ENCODE measurements at places on chromosomes 7 and 10.

DNA sequence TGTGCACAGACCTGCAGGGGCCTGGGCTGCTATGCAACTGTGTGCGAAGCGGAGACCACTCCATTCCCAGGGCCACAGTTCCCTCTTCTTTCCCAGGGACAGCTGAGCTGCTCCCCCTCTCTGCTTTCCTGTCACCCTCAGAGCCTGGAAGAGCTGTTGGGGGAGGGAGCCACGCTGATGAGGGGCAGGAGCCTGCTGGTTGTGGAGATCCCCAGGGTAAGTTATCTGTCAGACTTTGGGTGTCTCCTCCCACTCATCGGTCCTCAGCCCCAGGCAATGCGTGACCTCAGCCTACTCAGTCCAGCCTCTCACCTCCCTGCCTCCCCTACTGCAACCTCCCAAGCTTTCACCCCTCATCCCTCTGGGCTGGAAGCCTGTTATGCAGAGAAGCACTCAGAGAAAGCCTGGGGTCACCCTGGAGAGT lies 53.5 kb downstream of the ZNF467 start:
- DNase-seq: no peak

DNA sequence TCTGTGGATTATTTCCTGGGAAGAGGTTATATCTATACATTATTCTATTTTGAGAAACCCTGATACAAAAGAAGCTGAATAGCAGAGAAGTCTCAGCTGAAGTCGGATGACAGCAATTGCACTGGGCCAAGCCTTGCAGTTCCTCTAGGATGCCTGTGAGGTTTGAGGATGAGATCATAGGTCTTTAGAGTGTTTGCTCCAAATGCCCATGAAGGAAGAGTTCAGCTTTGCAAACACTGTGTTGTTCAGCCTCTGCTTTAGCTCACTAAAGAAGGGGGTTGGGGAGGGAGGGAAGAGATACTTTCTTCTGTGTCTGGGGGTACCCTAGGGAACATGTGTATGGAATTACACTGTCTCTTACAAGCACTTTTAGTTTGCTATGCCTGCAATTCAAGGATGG lies 282.5 kb upstream of the NRP1 start:
- DNase-seq: no peak

DNA sequence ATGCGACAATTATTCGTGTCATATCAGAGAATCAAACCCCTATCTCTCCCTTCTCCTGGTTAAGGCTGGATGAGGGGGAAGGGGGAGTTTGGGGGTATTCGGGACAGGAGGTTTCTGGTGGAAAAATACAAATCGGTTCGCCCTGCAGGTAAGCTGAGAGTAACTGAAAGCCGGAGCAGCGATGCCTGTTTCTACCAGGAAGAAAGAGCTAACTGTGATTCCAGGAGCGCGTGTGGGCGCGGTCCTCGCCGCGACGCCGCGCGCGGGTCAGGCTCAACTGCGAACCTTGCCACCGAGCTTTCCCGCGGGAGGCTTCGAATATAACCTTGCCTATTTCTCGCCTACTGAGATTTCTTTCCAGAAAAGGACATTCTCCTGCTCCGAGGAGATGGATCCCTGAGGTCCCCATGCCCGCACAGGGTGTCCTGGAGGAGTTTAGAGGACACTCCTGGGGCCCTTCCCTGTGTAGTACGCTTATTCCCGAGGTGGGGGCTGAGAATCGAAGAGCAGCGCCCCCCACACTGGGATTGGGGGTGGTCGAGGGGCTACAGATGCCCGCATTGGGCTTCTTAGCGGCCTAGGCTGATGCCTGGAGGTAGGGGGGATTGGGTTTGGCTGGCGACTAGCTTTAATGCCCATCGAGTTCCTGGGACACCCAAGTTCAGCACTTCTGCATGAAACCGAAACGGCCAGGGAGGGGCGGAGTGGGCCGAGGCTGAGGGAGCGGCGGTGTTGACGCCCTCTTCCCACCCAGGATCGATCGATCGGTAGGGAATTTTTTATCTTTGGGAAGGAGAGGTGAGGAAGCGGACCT lies 13.0 kb upstream of the DLX6 start:
- no peak for DNase-seq

GRCh38 chr7:90743626-90744025 lies 147.5 kb downstream of the CDK14 start:
- DNase-seq: no peak

GRCh38 chr7:120743128-120743527 lies 114.8 kb downstream of the TSPAN12 start:
- DNase-seq: no peak

GRCh38 chr7:55565681-55566080 lies 6.6 kb downstream of the VOPP1 start:
- no peak for DNase-seq

GRCh38 chr10:61822781-61823230 lies 78.7 kb upstream of the ARID5B start:
- DNase-seq: no peak

- DNase-seq: no peak
Observed at GRCh38 chr7:122965306-122965705, 30.2 kb downstream of the TAS2R16 start.

DNA sequence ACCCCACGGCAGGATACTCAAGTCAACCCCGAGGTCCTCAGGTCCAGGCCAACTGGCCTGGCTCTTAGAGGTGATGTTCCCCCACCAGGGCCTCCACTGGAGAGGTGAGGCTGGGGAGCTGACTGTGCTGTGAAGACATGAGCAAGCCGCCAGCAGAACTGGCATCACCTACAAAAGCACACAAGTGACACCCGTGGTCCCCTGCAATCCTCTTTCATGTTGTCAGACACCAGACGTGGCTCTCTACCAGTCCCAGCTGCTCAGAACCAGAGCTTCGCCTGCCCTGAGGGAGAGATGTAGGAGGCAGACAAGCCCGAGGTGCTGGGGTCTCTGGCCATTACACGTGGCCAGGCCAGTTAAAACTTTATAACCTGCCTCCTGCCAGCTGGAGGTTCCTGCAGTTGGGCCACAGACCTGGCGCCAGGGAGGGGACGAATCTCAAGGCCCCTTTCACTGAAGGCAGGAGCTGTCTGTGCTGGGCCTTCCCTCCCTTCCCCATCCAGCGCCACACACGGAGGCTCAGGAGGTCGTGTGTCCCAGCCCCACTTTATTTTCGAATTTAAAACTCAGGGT lies 2.2 kb downstream of the COMTD1 start:
- DNase-seq: no peak

DNA sequence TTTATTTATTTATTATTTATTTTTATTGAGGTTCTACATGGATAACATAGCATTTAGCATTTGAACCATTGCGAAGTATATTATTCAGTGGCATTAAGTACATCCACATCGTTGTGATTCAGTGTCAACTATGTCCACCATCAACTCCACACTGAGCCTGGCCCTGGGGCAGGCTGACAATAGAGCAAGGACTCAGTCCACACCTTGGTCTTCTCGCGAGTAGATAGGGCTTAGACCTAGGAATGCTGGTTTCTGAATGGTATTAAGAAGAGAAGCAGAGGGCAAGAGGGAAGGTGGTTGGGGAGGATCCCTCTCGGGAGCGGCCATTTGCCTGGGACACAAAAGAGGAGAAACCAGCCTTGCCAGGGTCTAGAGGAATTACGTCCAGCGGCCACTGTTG lies 599.2 kb upstream of the MGMT start:
- no peak for DNase-seq

GRCh38 chr7:40866601-40867000 lies 731.8 kb downstream of the SUGCT start:
- no peak for DNase-seq

DNA sequence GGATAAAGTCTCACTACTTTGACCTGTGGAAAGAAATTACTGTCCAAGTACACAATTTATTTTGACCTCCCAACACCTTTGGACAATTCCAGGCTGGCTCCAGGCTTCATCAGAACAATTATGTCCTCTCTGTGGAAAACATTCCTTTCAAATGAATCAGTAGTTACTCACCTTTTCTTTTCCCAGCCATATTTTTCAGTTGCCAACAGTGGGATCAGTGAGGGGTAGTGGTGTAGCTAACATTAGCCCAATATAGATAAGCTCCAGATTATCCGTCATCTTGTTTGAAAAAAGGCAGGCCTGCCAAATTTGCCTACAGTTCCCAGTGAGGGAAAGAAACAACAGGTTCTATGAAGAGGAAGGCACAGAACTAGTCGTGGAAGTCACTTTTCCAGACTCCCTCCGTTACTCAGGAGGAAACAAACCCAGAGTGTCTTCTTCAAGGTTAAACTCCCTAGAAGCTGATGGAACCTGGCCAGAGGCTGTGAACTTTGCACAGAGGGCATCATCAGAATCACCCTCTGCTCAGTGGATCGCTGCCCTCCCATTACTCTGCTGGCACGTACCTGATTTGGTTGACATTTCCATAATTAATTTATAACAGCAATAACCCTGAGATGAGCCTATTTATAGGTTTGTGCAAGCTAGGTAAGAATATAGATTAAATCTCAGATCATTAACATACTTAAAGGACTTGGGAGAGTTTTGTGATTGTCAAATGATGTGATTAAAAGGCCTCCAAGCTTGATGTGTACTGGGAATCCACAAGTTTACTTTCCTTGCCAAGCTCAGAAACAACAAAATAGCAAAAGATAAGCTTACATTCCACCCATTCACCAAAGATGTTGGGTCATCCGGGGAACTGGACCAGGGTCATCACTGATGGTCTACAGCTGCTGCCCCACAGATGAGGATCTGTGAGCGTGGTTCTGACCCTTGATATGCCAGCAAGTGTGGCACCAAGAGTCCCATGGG lies 654.6 kb upstream of the GALNT17 start:
- DNase-seq: peak; percentile 68

GRCh38 chr7:921581-922333 lies 32.7 kb downstream of the ADAP1 start:
- DNase-seq: no peak

DNA sequence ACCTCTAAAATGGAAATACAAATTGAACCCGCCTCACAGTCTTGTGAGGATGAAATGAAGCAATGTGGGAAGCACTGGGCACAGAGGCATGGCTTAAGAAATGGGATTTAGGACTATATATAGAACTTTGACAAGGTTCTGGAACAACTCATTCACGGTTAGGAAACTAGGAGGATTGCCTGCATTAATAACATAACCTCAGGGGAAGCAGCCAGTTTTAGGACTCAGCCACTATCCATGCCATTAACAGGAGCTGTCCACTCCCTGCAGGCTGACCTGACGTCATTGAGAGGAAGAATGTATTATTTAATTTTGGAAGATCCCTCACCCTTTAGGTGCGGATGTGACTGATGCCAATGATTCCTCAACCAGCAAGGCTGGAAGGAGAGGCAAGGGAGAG lies 34.8 kb downstream of the ITGB8 start:
- no peak for DNase-seq

GRCh38 chr7:90654718-90655427 lies 58.8 kb downstream of the CDK14 start:
- DNase-seq: no peak

DNA sequence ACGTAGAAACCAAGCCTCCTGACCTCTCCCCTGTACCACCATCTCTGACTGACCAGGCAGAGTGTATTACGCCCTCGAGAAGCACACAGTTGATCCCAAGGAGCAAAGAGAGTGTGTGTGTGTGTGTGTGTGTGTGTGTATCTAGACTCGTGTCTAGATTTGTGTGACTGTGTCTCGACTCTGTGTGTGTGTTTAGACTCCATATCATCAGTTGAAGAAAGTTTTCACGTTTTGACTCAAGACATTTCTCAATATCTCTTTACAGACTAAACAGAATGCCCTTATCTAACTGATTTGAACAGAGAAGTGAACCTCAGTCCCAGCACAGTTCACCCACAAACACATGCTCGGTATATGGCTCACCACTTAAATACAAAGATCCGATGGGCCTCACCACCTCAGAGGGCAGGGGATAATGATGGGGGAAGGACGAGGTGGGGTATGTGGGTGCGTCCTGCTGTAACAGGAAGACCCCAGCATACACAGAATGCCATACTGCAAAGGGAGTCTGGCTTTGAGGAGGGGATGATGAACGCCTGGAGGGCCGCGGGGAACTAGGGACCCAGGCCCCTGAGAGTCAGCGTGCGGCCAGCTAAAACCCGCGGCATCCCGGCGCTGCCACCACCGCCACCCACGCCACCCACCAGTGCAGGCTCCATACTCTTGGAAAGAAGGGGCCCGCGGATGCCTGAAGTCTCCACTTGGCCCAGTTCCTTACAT lies 780 bp downstream of the ALDH18A1 start:
- no peak for DNase-seq

DNA sequence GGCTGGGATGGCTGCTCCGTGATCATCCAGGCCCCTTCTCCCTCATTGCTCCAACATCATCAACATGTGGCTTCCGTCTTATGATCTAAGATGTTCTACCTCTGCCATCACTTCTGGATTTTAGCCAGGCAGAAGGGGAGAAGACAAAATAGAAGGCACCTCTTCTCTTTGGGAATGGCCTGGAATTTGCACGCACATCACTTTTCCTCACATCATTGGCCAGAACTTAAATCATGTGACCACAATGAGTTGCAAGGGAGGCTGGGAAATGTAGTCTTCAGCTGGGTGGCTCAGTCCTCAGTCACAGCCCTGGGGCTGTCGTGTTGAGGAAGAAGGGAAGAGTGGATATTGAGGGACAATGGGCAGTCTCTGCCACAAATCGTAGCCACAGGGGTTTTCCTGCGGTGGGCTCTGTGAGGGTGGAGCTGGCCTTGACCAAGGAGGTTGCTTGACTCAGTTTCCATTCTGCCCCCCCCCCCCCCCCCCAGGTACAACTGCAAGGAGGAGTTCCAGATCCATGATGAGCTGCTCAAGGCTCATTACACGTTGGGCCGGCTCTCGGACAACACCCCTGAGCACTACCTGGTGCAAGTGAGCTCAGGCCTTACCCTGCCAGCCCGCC lies 50.3 kb downstream of the PALD1 start:
- no peak for DNase-seq

- DNase-seq: peak; percentile 53
Observed at GRCh38 chr10:88849234-88849633, 2.4 kb downstream of the ANKRD22 start.

GRCh38 chr10:110893559-110894179 lies 21.9 kb downstream of the PDCD4 start:
- DNase-seq: no peak

GRCh38 chr7:131231381-131232220 lies 96.1 kb upstream of the MKLN1 start:
- no peak for DNase-seq

DNA sequence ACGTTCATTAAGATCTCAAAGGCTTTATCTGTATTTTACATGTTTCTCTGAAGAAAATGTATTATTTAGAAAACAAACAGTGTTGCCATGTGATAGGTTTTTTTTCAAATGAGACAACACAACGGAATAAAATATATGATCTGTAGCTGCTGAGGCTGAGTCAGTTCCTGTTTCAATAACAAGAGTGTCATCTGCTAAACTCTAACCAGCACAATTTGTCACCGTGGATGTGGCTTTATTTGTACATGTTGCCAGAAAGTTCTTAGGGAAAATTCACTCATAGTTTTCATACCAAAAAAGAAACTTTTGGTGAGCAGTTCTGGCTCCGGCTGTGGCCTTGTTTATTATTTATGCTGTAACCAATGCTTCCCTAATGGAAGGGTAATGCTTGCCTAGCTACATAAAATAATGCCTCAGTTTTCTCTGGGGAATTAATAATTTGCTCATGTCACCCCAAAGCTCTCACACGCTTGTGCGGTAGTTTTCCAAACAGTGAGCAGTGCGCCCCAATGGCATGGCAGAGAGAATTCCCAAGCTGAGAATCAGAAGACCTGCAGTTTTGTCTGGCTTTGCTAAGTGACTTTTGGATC lies 20.3 kb upstream of the KLF6 start:
- DNase-seq: no peak

Measured in astrocyte of the cerebellum (primary cell).